ENCODE measurements at places on chromosomes 3 and 15.

GRCh38 chr15:63891079-63891767 is 57.5 kb upstream of the HERC1 start:
- DNase-seq, result no peak

- no peak for DNase-seq
These were observed 10.8 kb downstream of the SELENOT start for GRCh38 chr3:150613709-150614480.

DNA sequence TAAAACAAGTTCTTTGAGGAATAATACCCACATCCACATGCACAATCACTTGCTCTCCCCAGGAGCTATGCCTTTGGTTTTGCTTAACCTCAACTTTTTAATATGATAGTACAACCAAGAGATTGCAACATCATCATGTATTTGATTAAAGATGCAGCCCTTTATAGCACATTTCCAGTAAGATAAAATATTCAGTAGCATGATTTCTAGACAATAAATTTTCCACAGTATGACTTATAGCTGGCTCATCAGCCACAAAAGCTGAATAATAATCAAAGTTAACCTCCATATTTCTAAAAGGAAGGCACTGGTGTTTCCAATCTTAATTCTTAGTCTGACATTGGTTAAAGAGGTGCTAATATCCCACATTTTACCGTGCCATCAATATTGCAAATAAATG is 622.5 kb downstream of the TBL1XR1 start:
- DNase-seq, result no peak

- DNase-seq, result no peak
These were observed 310.6 kb downstream of the MAGI1 start for GRCh38 chr3:65728138-65728537.

GRCh38 chr15:80531388-80531787 is 127.2 kb downstream of the ARNT2 start:
- no peak for DNase-seq

- no peak for DNase-seq
These were observed 98.5 kb upstream of the C3orf80 start for GRCh38 chr3:160126761-160127160.

DNA sequence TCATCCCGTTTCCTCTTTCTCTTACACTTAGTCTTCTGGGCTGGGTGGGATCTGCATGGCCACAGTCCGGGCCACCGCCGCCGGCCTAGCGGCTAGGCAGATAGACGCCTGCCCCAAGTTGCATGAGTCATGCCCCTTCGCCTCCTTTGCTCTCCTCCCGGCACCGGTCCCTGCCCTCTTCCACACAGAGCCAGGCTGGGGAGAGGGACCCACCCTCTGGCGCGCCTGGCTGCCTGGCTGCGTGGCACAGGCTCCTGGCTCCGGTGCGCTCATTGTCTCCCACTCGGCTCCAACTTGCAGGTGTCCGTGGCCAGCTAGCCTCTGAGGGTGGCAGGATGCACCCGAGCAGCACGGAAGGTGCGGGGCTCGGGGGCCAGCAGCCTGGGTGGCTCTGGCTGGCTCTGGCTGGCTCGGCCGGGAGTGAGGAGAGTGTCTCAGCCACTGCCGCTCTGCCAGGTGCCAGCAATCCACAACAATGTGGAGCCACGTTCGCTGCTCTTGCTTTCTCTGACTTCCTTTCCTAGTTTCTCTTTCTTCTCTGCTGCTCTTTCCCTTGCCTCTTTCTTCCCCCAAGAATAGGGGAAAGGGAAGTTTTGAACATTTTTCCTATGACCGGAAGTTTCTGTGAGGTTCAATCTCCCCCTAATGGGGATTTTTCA is 22.4 kb upstream of the MTHFS start:
- no peak for DNase-seq

DNA sequence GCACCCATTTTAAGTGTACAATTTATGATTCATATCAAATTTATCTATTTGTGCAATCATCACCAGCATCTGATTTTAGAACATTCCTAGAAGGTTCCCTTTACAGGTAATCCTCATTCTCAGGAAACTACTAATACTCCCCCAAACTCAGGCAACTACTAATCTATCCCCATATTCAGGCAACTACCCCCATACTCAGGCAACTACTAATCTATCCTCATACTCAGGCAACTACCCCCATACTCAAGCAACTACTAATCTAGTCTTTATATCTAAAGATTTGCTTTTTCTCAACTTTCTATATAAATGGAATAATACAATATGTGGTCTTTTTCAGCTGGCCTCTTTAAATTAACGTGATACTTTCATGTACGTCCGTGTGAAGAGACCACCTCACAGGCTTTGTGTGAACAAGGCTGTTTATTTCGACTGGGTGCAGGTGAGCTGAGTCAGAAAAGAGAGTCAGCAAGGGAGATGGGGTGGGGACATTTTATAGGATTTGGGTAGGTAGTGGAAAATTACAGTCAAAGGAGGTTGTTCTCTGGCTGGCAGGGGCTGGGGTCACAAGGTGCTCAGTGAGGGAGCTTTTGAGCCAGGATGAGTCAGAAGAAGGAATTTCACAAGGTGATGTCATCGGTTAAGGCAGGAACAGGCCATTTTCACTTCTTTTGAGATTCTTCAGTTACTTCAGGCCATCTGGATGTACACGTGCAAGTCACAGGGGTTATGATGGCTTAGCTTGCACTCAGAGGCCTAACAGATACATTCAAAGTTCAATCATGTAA is 1444.5 kb upstream of the CADM2 start:
- DNase-seq, result no peak

- no peak for DNase-seq
These were observed 397.1 kb upstream of the KCNMB2 start for GRCh38 chr3:178139116-178139515.

DNA sequence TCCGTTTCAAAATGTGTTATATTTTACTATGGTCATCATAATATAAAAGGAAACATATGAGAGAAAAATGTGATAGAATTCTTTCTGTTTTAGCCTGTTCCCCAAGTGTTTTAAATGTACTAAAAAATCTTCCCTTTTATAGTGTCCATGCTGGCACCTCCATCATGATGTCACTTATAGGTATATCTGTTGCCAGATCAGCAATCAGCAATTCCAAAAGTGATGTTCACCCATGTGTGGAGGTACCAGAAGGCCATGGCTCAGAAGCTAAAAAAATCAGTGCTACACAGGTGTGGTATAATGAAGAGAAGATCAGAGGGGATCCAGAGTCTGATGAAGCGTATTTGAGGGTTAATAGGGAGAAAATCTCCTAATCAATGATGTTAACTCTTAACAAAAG is 1.1 kb upstream of the GPR15 start:
- DNase-seq, result no peak

GRCh38 chr15:74548241-74548640 is 7.2 kb downstream of the ARID3B start:
- DNase-seq, result no peak

- DNase-seq, result no peak
These were observed 142.3 kb upstream of the CHL1 start for GRCh38 chr3:54240-54639.

- DNase-seq, result no peak
These were observed 159.9 kb downstream of the APBA2 start for GRCh38 chr15:29045717-29046116.
